ENCODE measurements at places on chromosomes 6 and 20. TPM values are rescaled to one million over a fixed set of nuclear protein-coding genes. Genes with fewer than 3 reads are reported as not detected.

The CST5 gene
- not detected for total RNA-seq

The C2 gene
- 0.23 TPM for total RNA-seq

The GTSF1L gene
- total RNA-seq = not detected

The FUCA2 gene
- total RNA-seq = 56.5 TPM

The TBC1D22B gene
- total RNA-seq = 4.4 TPM

The RAET1E gene
- 3.8 TPM for total RNA-seq

The LY6G6F gene
- not detected for total RNA-seq

The NFATC2 gene
- 8.5 TPM for total RNA-seq

The ZNF391 gene
- 0.25 TPM for total RNA-seq

The RCAN2 gene
- total RNA-seq = not detected

The CEP43 gene
- total RNA-seq = 8.2 TPM

The ADGB gene
- total RNA-seq = not detected

The DUSP15 gene
- total RNA-seq = 1.6 TPM

The EDN1 gene
- 36.7 TPM for total RNA-seq

The ULBP2 gene
- 3.6 TPM for total RNA-seq

The SAMD5 gene
- total RNA-seq = 0.48 TPM

The NNAT gene
- not detected for total RNA-seq

The DTNBP1 gene
- 13.9 TPM for total RNA-seq

The SLC22A23 gene
- 10.7 TPM for total RNA-seq

The ASIP gene
- not detected for total RNA-seq

The PEX7 gene
- 4.8 TPM for total RNA-seq

The TRIM10 gene
- not detected for total RNA-seq

All from A549 treated with GW870086 at 1 μM for 4 hours (cell line).